ENCODE measurements at places on chromosomes 4 and X. TPM values are rescaled to one million over a fixed set of nuclear protein-coding genes. Genes with fewer than 3 reads are reported as not detected.

The TEX28 gene
- not detected for total RNA-seq

The SSX3 gene
- total RNA-seq = not detected

The SH3RF1 gene
- total RNA-seq = 31.9 TPM

The SSX4 gene
- not detected for total RNA-seq

The RHOXF1 gene
- not detected for total RNA-seq

All from uterine smooth muscle cell (primary cell).